Activated naive CD4-positive, alpha-beta T cell treated with anti-CD3 and anti-CD28 coated beads, Interleukin-2, amount 50 U/mL, for 72 hours (primary cell): ENCODE measurements at places on chromosomes 12 and 14.

GRCh38 chr12:7310070-7310469 is 6.2 kb downstream of the ACSM4 start:
- no peak for DNase-seq

DNA sequence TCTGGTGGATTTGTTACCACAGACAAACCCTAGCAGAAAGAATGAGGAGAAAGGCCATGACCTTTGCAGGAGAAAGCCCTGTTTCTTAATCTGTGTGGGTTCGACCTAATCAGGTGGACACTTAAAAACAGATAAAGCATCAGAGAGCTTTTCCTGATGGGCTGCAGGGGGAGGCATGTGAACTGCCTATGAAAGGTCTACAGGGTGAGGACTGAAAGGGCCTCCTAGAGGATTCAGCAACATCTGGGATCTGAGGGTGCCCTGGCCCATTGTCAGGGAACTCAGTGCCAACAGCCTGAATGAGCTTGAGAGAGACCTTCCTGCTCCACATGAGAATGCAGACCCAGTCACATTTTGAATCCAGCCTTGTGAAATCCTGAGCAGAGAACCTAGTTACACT is 178.8 kb upstream of the DDHD1 start:
- no peak for DNase-seq

DNA sequence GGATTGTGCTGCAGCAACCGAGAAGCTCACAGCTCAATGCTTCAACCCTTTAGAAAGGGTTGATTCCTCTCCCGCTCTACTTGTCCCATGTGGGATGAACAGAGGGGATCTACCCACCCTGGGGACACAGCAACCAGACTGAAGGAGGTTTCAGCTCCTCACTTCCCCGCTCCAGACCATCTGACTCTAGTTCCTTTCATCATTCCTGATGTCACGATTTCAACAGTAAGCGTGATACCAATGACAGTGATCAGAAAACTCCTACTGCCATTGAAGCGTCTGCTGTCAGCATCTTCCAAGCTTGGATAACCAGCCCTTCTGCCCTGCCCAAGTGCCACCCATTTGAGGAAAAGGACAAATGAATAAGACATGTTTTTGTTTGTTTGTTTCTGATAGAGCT is 14.3 kb downstream of the SERPINA1 start:
- DNase-seq, result peak; percentile 21

DNA sequence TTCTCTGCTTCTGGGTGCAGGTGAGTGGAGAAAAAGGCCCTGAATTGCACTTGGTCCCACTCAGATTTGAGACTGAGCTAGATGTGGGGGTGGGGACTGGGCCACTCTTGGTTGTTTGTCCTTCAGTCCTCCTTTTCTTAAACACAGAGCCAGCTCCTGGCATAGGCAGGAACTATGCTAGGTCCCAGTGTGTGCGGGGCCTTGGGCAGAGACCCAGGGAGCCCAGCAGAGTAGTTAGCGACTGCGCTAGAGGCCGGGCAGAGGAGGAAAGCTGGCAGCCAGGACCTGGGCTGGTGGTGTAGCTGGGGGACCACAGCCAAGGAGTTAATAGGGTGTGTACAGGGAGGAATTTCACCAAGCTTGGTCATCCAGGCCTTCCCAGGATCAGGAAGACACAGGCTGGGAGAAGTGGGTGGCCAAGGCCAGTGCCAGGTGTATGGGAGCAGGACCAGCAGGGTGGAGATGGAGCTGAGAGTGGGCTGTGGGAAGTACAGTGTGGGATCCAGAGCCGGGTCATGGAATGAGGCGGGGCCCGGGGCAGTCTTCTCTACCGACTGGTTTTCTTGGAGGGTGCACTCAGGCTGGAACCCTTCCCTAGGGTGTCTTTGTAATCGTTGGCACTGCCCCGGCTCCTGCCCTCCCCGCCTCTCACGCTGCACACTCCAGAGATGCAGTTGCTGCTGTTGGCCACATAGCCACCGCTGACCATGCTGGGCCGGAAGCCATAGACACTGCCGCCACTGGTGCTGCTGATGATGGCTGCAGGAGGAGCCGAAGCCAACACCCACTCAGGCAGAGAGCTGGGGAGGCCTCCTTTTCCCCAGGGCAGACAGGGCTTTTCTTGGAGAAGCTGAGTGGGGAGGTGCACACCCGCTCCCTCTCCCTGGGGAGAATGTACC is 8.7 kb downstream of the KRT71 start:
- DNase-seq, result no peak

DNA sequence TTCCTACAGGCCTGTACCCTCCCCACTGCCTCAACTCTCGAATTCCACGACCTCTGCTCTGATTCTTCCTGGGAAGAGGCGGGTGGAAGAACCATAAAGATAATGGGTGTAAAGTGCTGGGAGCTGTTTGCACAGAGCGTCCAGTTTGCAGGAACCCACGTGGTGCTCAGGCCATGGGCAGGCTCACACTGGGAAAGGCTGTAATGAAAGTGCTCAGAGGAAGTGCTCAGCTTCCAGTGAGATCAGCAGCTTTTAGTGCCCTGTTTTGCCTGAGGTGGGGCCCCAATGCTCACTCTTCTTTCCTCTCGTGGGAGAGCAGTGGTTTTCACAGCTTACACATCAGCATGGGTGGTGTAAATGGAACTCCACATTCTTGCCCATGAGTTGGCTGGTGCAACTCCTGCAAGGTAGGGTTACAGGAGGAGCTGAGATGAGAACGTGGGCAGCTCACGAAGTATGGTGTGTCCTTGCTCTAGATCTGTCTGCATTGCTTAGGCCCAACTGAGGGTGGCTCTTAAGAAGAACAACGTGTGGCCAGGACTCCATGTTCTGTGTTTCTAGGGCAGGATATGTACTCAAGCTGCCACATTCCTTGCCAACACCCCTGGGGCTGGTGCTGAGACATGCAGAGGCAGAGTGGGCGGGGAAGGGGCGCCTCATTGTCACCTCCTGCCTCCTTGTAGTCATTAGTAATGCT is 2.9 kb downstream of the TMEM63C start:
- no peak for DNase-seq

DNA sequence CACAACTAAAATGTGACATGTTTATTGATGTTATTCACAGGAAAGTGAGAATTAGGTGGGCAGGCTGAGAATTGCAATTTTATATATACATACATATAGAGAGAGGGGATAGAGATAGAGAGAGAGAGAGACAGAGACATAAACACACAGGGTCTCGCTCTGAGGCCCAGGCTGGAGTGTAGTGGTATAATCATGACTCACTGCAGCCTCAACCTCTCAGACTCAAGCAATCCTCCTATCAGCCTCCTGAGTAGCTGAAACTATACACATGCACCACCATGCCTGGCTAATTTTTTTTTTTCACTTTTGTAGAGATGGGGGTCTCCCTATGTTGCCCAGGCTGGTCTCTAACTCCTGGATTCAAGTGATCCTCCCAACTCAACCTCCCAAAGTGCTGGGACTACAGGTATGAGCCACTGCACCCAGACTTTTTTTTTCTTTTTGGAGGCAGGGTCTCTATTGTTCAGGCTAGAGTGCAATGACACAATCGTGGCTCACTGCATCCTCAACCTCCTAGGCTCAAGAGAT is 49.1 kb downstream of the R3HDM2 start:
- no peak for DNase-seq

DNA sequence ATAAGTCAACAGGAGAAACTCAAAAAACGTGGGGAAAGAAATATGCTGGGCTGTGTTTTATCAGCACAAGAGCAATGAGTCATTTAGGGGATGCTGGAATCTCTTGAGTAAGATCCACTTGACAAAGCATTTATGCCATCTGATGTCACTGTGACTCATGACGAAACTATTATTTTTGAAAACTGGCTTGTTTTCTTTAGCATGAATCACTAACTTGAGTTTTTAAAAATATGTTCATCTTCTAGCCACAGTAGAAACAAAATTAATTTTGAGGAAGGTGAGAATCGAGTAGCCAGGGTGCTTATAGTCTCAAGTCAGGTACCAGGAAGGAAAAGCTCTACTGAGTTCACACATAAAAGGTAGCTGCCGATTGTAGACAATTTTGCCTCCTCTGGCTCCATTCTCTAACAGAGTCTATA is 456.2 kb upstream of the MGAT4C start:
- DNase-seq, result no peak
